Naive B cell (primary cell): ENCODE measurements at places on chromosomes 6 and 20.

GRCh38 chr6:93047033-93047432 is 372.3 kb downstream of the EPHA7 start:
- no peak for DNase-seq

- no peak for DNase-seq
These were observed 134.2 kb downstream of the PLCB4 start for GRCh38 chr20:9203081-9203447.

- DNase-seq: no peak
These were observed 205.6 kb upstream of the GGTLC1 start for GRCh38 chr20:24194143-24194542.

DNA sequence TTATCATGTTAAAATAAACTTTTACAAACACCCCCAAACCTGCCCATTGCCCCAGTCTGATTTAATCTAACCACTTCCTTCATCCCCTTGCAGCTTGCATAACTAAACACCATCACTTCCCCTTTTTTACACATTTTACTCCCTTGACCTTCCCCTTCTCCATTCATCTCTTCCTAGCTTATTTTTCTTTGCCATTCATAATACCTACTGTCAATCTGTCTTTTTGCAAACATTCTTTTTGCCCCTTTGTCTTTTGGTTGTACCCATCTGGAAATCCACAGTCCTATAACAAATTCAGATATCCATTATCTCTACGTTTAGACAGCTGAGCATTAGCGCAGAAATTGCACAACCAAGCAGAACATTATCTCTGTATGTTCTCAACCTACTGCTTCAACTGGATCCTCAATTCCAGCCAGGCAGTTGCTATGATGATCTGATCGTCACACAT is 51.2 kb downstream of the C6orf52 start:
- DNase-seq: peak; percentile 59

- DNase-seq: no peak
These were observed 29.4 kb downstream of the SDCBP2 start for GRCh38 chr20:1299522-1299921.

- no peak for DNase-seq
These were observed 128.2 kb upstream of the BMP5 start for GRCh38 chr6:56003616-56004015.

GRCh38 chr20:62334881-62335280 is 32.1 kb downstream of the ADRM1 start:
- no peak for DNase-seq

GRCh38 chr20:58469616-58470015 is 45.6 kb downstream of the APCDD1L start:
- DNase-seq: no peak

DNA sequence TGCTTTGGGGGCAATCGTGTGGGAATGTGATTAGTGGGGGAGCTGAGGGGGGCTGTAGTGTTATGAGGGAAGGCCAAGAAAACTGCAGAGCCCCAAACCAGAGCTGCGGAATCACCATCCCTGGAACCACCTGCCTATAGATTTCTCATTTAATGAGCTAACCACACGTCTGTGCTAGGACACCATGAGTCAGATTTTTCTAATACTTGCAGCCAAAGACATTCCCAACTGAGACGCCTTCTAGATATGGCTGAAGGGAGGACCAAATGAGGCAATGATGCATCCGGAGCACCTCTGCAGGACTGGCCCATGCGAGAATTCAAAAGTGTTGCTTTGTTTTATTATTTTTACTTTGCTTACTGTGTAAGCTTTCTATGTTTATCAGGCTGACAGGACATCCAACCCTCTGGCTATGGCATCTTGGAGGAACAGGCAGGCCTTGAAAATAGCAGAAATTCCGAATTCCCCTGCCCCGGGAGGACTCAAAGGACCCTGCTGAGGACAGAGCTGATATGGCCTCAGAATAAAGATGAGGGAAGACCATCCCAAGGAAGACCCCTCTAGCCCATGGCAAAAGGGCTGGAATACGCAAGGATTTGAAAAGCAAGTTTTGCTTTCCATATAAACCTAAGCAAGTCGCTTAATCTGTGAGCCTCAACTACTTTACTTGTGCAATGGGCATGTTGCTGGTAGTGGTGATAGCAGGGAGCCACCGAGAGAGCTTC is 3.1 kb upstream of the PTGIS start:
- DNase-seq: no peak

- no peak for DNase-seq
These were observed 9.4 kb downstream of the PACSIN1 start for GRCh38 chr6:34475238-34475682.
